Activated CD4-positive, alpha-beta T cell treated with anti-CD3 and anti-CD28 coated beads, Interleukin-2, amount 10 ng/mL, durations not matched to agents 7 days and 5 days (primary cell): ENCODE measurements at places on chromosomes 3 and 15. TPM values are rescaled to one million over a fixed set of nuclear protein-coding genes. Genes with fewer than 3 reads are reported as not detected.

DNA sequence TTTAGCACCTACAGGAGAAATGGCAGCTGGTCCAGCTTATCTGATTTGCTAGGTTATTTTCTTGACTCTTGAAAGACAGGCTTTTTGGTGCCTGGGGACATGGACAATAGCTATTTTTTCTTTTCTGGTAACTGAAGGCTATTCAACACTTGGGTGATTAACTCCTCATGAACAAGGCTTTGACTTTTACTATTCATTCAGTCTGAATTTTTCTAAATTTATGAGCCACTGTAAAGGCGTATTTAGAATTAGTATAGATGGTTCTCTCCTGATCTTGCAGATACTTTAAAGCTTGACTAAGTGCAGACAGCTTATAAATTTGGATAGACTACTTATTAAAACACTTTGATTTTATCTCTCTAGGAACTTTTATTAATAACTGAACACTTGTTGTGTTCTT is 18.4 kb upstream of the GFM1 start:
- no peak for DNase-seq

- no peak for DNase-seq
Measured at GRCh38 chr3:47014036-47014435, 34.6 kb downstream of the NBEAL2 start.

- no peak for DNase-seq
Measured at GRCh38 chr3:195172039-195172684, 98.8 kb downstream of the XXYLT1 start.

Gene IQCF5
- total RNA-seq: not detected

Gene ITGA11
- total RNA-seq: 1.1 TPM
